D721Med (cell line): ENCODE measurements at places on chromosomes 1 and 21.
A peak's percentile ranks its signal among the peaks of the same experiment; 100 is the strongest.

DNA sequence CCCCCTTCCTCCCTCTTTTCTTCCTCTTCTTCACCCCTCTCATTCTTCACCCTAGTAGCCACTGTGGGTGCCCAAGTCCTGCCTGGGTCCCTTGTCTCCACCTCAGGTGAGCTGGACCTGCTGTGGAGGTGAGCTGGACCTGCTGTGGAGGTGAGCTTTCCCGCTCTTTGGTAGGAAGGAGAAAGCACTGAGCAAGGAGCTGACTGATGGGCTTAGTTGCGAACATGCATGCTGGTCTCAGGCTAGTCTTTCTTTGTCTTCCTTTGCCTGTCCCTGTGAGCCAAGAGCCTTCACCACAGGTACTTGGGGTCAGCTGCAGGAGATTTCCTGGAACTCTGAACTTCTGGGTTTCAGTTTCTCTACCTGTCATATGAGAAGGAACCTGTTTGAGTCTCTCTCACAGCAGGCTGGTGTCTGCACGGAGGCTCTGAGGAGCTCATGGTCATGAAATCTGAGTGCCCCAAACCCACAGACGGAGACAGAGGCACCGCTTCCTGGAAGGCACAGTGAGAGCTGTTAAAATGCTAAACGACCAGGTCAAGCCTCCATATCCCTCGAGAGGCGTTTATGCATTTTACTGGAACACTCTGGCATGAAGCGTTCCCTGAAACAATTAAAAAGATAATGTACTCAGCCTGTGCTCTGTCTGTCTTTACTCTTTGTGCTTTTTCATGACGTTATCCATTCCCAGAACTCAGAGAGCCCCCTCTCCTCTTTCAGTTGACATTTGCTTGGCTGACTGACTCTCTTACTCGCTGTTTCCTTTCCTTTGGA is 69.5 kb downstream of the RHOU start:
- no peak for DNase-seq

DNA sequence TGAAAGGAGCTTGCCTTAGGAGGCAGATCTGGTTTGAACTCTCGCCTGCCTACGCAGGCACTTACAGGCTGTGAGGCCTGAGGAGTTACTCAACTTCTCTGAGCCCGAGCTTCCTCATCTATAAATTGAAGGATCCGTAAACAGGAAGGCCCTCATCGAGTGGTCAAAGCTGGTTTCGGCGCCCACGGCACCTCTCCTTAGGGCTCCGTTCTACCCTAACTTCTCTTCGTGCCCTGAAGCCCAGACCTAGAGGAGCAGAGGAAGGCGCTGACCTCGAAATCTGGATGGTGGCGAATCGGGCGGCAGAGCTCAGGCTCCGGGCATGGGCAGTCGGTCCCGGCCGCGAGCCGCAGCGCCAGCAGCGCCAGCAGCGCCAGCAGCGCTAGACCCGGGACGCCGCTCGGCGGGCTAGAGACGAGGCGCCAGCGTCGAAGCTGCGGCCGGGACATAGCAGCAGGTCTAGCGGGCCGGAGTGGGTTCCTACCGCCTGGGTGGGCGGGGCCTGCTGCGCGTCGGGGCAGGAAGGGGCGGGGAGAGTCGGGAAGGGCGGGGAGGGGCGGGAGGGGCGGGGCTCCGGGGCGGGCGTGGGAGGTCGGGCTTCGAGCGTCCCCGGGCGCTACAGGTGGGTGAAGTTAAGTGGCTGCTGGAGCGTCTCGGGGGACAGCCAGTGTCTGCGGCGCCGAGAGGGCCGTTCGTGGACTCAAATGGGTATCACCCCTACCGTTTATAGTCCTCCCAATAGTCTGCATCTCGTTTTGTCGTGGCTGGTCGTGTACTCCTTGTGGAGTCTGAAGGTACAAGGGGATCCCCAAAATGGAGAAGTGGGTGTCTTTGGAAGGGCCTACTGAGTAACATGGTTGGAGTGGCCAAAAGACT is at the start of gene CTBS:
CTBS (minus strand) TSS at position 474 of the 876 bp plus-strand sequence; CDS start at position 449, 25 bp downstream.
- DNase-seq, result peak; percentile 85

GRCh38 chr1:206702803-206703202 is 18.1 kb downstream of the MAPKAPK2 start:
- no peak for DNase-seq

DNA sequence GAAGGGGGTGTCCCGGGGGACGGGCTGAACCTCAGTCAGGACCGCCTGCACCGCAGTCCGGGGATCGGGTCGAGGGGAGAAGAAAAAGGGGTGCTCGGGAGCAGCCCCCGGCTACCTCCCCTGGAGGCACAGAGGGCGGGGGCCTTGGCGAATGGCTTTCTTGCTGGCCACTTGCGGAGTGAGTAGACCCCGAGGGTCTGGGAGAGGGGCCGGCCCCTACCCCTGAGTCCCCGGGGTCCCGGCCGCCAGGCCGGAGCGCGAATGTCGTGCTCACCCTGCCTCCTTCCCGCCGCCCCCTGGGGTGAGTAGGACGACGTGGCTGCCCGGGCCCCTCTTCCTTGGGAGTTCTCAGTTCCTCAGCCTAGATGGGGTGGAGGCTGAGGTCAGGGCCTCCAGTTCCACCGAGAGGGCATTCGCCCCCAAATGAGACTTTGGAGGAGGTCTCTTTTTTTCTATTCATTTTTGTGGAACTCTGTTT is 113.0 kb downstream of the OSBPL9 start:
- DNase-seq, result no peak

GRCh38 chr21:37072274-37072987 is 440 bp downstream of the PIGP start:
- DNase-seq, result no peak

DNA sequence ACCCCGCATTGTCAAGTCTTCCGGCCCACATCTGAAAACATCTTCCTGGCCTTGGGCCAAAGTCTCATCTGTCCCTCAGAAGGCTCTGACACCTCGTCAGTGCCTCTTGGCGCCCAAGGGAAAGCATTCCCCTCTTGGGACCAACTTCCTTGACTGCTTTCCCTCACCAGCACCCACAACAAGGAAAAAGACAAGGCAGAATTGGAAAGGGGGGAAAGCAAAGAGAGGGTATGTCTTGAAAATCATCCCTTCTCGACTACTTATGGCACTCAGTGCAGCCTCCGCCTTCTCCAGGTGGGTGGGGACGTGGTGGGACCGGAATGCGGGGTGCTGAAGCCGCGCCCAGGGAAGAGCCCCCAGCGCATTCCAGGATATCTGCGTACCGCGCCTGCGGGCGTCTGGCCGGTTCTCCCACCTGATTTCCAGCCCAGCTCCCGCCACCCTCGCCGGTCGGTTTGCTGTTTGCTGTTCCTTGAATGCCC is 554 bp upstream of the SLC39A1 start:
- no peak for DNase-seq

- no peak for DNase-seq
Measured at GRCh38 chr21:33238146-33238545, 8.4 kb downstream of the IFNAR2 start.

GRCh38 chr1:6048179-6048867 is 2.6 kb downstream of the KCNAB2 start:
- DNase-seq, result no peak

DNA sequence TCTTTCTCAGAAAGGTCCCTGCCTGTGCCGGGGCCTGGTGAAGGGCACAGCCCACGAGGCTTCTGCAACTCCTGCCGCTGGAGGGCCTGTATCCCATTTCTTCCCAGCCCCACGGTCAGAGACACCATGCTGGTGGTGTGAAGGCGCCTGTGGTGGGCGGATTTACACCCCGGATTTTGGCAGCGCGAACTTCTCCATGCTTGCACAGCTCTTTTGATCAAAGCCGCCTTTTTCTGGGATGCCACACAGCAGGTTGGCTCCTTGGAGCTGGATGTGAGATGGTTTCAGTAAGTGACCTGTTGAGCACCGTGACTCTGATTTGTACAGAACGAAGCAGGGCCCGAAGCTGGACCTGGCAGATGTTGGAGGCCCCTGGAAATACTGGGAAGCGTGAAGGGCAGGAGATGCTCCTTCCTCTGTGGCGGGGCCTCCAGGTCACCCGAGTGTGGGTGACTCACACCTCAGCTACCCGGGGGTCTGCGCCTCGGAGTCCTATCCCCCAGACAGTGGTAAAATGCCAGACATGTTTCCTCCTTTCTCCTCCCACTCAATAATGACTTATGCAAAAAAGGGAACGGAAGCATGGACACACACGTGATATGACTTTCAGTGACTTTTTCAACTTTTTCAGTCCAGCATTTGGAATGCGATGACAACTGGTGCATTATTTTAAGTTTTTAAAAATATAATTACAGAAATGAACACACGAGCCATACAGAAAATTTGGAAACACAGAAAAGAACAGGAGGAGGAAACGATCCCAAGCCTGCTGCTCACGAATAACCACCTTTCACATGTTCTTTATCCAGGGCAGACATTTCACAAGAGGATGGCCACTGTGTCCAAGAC is 9.0 kb downstream of the UMODL1 start:
- no peak for DNase-seq

GRCh38 chr1:229183588-229183987 is 87.3 kb upstream of the RAB4A start:
- DNase-seq, result no peak

- DNase-seq, result no peak
Measured at GRCh38 chr1:48875552-48876329, 99.0 kb upstream of the BEND5 start.

DNA sequence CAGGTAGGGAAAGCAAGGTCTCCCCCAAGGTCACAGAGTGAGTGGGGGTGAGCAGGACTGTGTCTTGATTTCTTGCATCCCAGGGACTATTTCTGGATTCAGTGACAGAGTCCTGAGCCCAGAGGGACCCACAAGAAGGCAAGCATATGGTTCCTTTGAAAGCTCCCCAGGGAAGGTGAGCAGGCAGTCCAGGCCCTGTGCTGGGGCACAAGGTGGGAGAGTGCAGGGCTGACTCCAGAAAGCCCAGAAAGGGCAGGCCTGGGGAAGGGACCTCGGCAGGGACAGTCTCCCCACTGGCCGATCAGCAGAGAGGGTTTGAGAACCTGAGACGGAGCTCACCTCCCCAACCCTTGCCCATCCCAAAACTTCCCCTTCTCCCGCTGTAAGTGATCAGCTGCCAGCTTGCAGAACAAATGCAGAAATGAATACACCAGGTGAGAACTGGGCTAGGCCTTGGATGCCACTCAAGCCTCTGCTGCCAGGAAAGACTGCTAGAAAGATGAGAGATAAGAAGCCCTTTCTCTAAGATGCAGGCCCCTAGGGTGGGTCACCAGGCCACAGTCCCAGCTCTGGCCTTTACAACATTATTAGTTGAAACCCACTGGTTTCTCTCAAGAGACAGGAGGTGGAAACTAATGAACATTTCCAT is 121.0 kb downstream of the GLIS1 start:
- DNase-seq, result no peak

DNA sequence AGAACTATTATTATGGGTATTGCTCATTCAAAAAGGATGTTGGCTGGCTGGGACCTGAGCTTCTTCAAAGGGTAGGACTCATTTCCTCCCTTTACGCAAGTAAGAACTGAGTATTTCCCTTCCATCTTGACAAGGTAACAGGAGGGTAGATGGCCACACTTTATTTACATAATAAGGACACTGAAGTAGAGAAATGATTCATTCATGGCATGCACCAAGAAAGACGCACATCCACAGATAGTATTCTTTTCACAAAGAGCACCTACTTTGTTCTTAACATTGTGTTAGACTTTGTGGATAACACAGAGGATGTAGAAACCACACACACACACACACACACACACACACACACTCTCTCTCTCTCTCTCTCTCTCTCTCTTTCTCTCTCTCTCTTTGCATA is 82.9 kb downstream of the FAM78B start:
- no peak for DNase-seq

GRCh38 chr1:159959451-159959850 is 5.4 kb upstream of the SLAMF9 start:
- DNase-seq, result no peak

DNA sequence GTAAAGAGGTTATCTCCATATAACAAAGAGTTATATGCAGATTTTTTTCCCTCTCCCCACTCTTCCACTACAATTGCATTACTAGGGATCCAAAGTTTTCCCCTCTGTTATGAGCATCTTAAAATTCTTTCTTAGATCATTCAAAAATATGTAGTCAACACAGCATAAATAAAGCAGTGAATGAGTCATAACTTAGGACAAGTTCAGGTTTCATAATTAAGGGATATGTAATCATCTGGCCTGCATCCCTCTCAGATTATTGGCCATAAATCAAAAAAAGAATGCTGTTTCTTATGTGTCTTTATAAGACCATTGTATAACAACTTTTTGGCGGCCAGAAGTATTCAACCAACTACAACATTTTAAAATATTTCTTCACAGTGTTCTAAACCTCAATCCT is 1526.1 kb downstream of the KCNT2 start:
- DNase-seq, result no peak
